ENCODE measurements at places on chromosomes 4 and X.

- DNase-seq, result no peak
Measured at GRCh38 chrX:11351375-11352295, 58.4 kb downstream of the AMELX start.

DNA sequence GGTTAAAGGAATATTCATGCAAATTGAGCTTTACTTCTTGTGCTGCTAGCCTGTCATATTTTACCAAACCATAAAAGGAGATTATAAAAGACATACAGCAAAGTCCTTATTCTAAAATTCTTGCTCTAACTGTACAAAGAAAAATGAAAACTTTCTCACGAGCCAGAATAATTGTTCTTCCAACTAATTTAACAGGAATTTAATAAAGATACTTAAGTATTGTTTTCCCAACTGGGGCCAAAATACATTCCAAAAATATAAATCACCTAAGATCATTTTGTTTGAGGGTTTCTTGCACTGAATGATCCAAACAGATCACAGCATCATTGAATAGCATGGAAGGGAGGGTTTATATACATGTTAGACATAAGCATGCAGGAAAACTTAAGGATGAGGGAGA, 127.1 kb upstream of the PCDH18 start:
- no peak for DNase-seq

- no peak for DNase-seq
Measured at GRCh38 chrX:119503484-119503861, 35.2 kb downstream of the SLC25A5 start.

- no peak for DNase-seq
Measured at GRCh38 chr4:98101988-98102387, 41.3 kb downstream of the STPG2 start.

DNA sequence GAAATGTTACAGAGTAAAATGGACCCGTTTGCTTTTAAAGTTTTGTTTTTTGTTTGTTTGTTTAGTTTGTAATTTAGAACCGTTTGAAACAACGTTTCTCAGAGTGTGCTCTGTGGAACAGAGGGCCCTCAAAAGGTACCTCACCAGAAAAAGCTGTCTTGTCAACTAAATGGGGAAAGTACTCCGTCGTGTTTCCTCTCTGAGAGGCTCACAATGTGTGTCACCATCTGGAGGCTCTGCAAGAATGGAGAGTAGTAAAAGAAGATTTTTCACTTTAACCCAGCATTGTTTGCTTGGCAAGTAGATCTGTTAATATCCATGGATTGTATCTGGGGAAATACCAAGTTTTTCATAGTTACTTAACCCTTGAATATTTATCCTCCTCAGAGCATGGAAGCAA, 1.5 kb upstream of the ENPEP start:
- no peak for DNase-seq
